ENCODE measurements at places on chromosomes 7 and 10. TPM values are rescaled to one million over a fixed set of nuclear protein-coding genes. Genes with fewer than 3 reads are reported as not detected.

DNA sequence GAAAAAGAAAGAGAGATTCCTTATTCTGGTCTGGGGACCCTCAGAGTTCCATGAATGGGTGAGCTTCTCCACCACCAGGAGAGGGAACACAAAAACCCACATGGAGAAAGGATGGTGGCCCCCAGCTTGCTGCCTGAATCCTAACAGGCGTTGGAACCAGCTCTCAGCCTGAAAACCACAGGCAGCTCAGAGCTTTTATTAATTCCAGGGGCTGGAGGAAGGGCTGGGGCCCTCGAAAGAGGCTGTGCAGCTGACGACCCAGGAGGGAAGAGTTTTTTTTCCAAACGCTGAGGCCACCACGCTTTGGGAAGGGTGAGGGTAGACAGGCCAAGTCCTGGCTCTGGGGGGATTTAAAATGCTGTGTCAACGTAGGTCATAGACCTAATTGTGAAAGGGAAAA, 10.8 kb upstream of the ELN start:
- no peak for DNase-seq

DNA sequence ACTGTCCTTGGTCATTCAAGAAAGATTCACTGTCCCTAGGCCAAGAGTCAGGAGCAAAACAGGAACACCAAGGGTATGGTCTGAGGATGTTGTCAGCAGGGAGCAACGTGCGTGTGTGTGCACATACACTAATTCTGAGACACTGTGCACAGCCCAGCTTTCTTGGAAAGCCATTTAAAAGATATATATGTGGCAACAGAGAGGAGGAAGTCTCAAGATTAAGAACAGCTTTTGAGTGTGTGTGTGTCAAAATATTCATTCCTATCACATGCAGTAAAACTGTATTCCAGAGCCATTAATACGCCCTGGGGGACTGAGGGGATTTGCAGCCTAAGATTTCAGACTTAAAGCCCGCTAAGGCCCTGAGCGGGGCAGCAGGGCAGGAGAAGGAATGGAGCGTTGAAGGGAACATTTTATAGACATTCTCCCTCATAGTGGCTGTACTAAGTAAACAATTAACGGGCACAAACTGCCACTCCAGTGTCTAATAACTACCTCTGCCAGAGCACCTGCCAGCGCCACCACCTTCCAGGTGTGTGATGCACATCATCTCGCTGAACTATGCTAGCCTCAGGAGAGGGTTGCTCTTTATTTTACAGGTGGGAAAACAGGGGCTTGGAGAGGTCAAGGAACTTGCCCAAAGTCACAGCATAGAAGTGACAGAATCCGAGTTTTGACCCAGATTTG, 2.0 kb downstream of the NOD1 start:
- DNase-seq = peak; percentile 25

DNA sequence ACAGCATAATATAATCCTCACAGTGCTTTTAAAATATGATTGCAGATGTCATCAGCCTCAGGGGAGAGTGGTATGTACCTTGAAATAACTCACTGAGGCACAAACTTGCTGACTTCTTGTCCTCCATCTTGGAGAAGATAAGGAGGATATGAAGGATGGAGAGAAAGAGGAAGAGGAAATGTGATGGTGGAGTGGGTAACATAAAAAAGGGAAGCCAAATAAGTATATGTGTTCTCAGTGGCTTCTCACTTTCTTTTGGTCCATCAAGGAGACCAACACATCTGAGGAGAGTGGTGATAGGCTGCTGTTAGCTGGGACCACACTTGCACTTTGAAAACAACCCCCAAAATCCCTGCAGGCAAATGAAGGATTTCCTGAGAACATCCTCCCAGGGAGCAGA, 21.6 kb upstream of the ZNF37A start:
- no peak for DNase-seq

- no peak for DNase-seq
Observed at GRCh38 chr7:7793249-7793648, 74.8 kb upstream of the RPA3 start.

- no peak for DNase-seq
Observed at GRCh38 chr7:94540428-94540827, 30.8 kb downstream of the CASD1 start.

- no peak for DNase-seq
Observed at GRCh38 chr7:129531721-129532120, 29.4 kb downstream of the SMKR1 start.

- DNase-seq = no peak
Observed at GRCh38 chr10:51620131-51620530, 79.3 kb downstream of the CSTF2T start.

DNA sequence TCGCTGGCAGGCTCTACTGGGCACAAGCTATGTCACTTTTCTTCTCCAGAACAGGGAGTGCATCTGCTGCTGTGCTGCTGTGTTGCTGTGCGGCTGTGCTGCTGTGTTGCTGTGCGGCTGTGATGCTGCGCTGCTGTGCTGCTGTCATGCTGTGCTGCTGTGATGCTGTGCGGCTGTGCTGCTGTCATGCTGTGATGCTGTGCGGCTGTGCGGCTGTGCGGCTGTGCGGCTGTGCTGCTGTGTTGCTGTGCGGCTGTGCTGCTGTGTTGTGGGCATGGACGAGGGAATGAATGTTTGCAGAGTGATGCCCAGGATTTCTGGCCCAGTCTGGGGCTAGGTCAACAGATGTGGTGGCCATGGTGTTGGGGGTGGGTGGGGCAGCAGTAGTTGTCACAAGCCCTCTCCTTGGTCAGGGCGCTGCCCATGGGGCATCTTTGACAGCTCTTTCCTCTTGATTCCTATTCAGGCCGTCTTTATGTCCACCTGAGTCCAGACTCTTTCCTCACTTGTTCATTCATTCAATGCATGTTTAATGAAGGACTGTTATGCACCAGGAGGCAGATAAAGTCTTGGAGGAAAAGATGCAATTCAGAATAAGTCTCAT, 55.6 kb downstream of the C10orf120 start:
- no peak for DNase-seq

DNA sequence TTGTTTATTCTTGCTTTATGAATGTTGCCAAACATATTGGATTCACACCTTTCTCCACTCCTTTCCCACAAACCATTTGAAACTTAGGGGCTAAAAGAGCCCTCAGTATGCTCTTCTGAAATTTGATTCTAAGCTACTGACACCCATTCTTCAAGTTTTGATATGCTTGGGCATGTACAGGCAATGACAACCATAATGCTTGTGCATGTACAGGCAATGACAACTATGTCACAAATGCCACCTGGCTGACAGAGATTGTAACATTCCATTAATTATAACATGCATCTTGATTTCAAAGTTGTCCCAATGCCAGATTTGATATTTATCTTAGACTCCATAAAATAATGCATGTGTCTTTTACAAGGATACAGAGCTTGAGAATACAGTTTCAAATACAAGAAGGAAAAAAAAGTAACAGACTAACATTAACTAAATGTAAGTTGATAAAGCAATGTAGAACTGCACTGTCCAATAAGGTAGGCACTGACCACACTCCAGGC, 17.5 kb upstream of the CDK1 start:
- no peak for DNase-seq

DNA sequence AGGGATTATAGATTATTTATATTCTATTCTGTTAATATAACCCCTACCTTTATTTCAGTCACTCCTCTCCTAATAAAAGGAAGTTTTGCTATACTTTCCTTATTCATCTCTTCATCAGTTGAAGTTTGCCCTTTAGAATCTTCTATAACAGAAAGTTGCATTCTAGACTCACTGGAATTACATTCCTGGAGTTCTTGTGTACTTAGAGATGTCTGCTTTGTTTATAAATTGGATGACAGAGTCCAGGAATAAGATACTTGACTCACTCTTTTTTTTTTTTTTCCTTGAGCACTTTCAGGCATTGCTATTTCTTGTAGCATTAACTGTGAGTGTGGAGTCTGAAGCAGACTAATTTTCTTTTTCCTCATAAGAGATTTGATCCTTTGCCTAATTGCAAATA, 640.8 kb downstream of the XPNPEP1 start:
- peak; percentile 56 for DNase-seq

DNA sequence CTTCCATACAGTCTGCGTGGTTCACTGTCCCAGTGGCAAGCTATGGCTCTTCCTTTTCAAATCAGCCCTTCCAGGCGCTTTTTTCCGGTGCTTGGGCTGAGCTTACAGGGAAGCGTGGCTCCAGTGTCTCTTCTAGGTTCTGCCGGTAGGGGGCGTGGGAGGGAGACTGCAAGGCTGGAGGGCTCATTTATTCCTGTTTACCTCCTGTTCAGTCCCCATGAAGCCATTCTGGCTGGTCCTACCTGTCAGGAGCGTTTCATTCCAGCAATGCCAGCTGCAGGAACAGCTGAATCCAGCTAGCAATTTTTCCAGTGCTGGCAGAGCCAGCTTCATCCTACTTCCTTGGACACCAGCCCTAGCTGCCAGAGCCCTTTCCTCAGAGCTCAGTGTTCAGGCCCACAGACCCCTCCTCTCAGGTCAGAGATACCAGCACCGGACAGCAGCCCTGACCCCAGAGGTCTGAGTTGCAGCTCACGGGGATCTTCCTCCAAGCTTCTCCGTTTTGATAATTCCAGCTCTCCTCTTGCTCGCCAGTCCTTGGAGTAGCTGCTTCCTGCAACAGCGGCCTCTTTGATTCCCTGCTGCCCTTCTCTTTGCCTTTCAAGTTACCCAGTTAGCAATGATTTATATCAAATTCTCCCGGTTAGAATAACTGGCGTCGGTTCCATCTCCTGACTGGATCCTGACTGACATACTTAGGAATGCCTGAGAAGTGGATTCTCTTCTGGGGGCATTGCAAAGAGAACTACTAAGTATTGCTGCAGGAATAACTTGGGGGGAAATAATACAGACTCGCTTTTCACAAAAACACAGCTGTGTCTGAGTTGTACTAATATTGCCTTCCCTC, 129.8 kb downstream of the FRMD4A start:
- DNase-seq = no peak

- DNase-seq = no peak
Observed at GRCh38 chr7:139232904-139233303, 1.9 kb downstream of the UBN2 start.

GRCh38 chr7:32071466-32072091, 1.4 kb upstream of the PDE1C start:
- no peak for DNase-seq

DNA sequence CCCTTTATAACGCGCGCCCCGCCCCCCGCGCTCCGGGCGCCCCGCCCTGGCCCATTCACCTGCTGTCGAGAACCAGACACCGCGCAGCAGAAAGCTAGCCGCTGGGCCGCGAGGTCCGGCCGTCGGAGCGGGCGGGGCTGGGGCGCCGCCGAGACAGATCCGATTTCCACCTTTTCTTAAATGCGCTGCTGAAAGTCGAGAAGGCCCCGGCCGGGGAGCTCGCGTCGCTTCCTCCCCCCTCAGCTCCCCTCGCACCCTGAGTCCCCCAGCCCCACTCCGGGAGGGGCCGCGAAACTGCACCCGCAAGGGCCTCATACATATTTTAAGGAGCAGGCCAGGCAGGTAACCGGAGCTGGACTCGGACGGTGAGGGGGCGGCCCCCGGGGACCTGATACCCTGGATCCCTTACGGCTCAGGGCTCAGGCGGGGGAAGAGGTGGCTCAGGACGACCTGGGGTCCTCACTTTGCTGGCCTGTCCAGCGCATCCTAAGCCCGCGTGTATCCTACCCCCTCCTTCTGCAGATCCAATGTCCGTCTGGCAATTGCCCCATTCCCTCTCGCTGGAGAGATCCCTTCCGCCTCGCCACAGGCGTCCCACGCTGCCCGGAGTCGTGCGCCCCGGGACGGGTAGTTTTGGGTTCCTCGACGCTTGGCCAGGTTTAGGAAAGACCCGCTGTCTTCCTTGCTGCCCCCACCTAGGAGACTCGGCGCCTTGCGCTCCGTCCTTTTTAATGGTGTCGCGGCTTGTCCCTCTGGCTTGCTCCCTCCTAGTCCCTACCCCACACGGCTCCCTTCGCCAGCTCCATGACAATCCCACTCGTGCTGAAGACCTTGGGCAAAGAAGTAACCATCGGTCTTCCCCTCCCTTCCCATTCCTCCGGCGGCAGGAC, 170.6 kb downstream of the UBE2H start:
- peak; percentile 40 for DNase-seq

- no peak for DNase-seq
Observed at GRCh38 chr10:35413985-35414861, 77.9 kb downstream of the CCNY start.

DNA sequence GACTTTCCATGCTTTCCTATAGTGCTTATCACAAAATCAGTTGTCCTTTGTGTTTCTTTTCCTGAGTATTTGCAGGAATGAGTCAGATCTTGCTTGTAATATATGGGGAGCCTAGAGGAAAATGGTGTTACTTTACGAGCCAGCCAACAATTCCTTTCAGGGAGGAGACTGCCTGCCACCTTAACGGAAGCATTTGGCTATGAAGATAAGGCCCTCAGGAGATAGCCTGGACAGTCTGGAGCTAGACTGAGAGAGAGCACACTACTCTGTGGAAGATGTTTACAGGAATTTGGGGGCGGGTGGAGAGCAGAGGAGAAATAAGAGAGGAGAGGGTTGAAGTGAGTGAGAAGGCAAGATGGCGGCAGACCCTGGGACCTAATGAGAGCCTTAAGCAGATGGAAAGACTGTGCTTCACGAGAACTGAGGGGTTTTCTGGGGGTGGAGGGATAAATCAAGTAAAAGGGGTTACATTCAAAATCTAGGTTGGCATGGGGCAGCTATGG, 126.3 kb downstream of the SNX10 start:
- no peak for DNase-seq

GRCh38 chr7:28784171-28784902, 173.8 kb downstream of the TRIL start:
- peak; percentile 75 for DNase-seq

DNA sequence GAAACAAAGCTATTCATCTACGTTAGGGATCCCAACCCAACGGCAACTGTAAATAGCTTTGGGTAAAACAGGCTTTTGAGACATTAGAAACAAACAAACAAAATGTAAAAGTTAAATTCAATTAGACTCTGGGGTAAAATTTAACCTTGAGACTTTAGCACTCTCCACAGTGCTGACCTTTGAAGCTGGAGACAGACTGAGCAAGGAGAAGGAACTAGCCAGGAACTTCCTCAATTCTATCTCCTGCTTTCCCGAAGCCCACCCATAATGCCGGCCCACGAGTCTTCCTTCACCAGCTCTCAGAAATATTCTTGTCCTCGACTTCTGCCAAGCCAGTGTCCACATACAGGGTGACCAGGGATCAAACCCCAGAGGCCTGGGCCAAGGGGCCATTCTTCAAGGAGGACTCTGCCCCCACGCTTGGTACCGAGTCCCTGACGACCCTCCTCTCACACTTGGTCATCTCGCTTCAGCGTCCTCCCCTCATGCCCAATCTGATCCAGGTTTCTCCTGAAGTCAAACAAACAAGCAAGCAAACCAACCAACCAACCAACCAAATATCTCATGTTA, 114.1 kb downstream of the HIPK2 start:
- DNase-seq = no peak

GRCh38 chr7:102933763-102934162, 21.0 kb downstream of the LRRC17 start:
- DNase-seq = peak; percentile 91

DOCK4 gene
- 1.5 TPM for polyA plus RNA-seq

PPP1R3C gene
- polyA plus RNA-seq = 21.1 TPM

NME8 gene
- polyA plus RNA-seq = not detected

TMEM178B gene
- 0.15 TPM for polyA plus RNA-seq

SPACDR gene
- 0.65 TPM for polyA plus RNA-seq

TMEM196 gene
- 0.03 TPM for polyA plus RNA-seq

SLC26A5 gene
- polyA plus RNA-seq = 0.08 TPM
